ENCODE measurements at places on chromosomes 1 and 21.

GRCh38 chr1:206960676-206961386 lies 9.4 kb downstream of the FCAMR start:
- H3K4me3 ChIP-seq: no peak overlapping the region
- no peaks in the 10 kb centered on the region for H3K36me3 ChIP-seq

- H3K36me3 ChIP-seq: no peaks in the 10 kb centered on the region
- H3K27ac ChIP-seq: no peak overlapping the region
- peaks cover 27% of the 10 kb centered on the region for H3K4me1 ChIP-seq
- DNase-seq: no peak
These were observed 4.0 kb upstream of the PLEKHM2 start for GRCh38 chr1:15680131-15680530.

DNA sequence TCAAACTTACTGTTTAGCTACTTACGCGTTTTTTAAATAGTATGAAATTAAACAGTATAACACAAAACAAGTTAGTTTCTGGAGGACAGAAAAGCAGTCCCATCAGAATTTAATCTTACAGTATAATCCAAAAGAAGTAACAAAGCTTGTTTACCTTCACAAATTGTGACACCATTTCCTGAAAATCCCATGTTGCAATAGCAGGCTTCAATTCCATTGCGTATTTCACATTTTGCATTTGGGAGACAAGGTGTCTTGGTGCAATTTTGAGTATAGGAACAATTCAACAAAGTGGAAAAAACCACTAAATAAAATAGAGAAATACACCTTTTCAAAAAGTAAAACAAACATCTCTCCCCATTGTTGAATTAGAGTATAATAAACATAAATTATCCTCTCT lies 1.6 kb downstream of the ADGRL4 start:
- DNase-seq: no peak
- no peak overlapping the region for H3K4me3 ChIP-seq
- H3K36me3 ChIP-seq: no peaks in the 10 kb centered on the region
- H3K4me1 ChIP-seq: no peaks in the 10 kb centered on the region

GRCh38 chr1:157968508-157968907 lies 24.9 kb upstream of the KIRREL1 start:
- no peaks in the 10 kb centered on the region for H3K27me3 ChIP-seq
- H3K27ac ChIP-seq: no peak overlapping the region
- DNase-seq: no peak
- no peaks in the 10 kb centered on the region for H3K4me1 ChIP-seq
- H3K4me3 ChIP-seq: no peak overlapping the region

- H3K27ac ChIP-seq: no peak overlapping the region
- H3K27me3 ChIP-seq: no peaks in the 10 kb centered on the region
These were observed 675.0 kb downstream of the KIF26B start for GRCh38 chr1:245829826-245830225.
